ENCODE measurements at places on chromosomes 2 and 18. TPM values are rescaled to one million over a fixed set of nuclear protein-coding genes. Genes with fewer than 3 reads are reported as not detected.

DNA sequence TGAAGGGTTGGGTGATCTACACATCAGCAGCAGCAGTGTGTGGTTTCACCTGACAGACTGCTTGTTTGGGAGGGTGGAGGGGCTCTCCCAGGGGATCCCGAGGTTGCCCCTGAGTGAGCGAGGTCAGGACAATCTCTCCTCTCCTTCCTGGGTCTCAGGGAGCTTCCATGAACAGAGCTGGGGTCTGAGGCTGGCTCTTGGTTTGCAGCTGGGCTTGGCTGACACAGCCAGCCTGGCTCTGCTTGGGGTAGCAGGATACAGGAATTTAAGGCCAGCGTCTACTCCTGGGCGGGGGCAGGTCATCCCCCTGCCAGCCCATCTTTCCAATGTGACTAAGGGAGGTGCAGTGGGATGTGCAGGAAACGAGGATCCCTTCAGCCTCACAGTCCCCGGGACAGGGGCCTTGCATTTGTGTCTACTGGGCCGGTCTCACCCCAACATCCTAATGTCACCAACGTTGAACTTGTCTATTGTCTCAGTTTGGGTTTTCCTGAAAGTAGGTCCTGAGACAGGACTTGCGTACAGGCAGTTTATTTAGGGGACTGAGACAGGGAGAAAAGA lies 262.6 kb upstream of the HDAC4 start:
- H3K36me3 ChIP-seq, result no peaks in the 10 kb centered on the region
- H3K27me3 ChIP-seq, result peaks cover 22% of the 10 kb centered on the region
- DNase-seq, result peak; percentile 56
- peaks cover 15% of the 10 kb centered on the region for H3K4me1 ChIP-seq

DNA sequence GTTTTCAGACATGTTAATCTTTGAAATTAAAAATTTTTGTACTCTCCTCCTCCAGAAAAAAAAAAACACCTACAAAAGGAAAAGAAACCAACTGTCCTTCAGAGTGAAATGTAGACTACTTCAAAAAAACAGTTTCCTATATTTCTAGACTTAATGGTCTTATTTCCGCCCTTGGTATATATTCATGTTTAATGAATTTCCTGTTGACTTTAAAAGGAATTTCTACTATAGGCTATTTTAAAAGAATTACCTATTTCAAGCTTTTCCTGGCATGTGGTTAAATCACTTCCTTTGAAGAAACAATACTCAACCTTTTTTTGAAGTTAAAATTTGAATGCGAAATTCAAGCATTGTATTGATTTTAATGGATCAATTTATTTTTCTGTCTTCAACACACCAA lies 29.2 kb downstream of the GULP1 start:
- no peak overlapping the region for H3K27ac ChIP-seq
- DNase-seq, result no peak
- no peak overlapping the region for H3K4me3 ChIP-seq
- no peaks in the 10 kb centered on the region for H3K27me3 ChIP-seq
- H3K4me1 ChIP-seq, result peaks cover 19% of the 10 kb centered on the region

PLCL1 gene
- total RNA-seq, result 2.0 TPM

DNA sequence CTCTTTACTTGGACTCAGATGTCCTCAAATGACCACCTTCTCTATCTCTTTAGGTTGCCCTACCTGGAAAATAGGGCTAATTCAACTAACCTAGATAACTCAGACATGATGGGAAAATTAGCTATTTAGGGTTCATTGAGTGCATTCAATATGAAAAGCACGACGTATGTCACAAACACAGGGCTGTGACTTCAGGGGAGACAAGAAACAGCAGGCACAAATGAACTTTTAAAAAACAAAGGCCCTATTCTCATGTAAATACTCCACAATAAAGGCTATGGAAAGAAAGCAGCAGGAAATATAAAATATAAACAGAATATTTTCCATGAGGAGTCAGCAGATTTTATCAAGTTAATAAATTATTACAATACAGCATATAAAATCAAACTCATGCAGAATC lies 97.8 kb downstream of the SS18 start:
- H3K27me3 ChIP-seq, result no peaks in the 10 kb centered on the region
- H3K36me3 ChIP-seq, result no peaks in the 10 kb centered on the region
- no peak overlapping the region for H3K27ac ChIP-seq
- no peak overlapping the region for H3K4me3 ChIP-seq
- DNase-seq, result no peak
- no peaks in the 10 kb centered on the region for H3K4me1 ChIP-seq

GRCh38 chr2:63500398-63500797 lies 87.9 kb downstream of the WDPCP start:
- H3K4me1 ChIP-seq, result peaks cover 7% of the 10 kb centered on the region
- no peak overlapping the region for H3K4me3 ChIP-seq
- H3K36me3 ChIP-seq, result no peaks in the 10 kb centered on the region
- H3K27ac ChIP-seq, result no peak overlapping the region

TBR1 gene
- total RNA-seq, result not detected

- no peaks in the 10 kb centered on the region for H3K4me1 ChIP-seq
- no peak overlapping the region for H3K4me3 ChIP-seq
- DNase-seq, result no peak
- H3K36me3 ChIP-seq, result no peaks in the 10 kb centered on the region
- H3K27me3 ChIP-seq, result peaks cover 83% of the 10 kb centered on the region
- no peak overlapping the region for H3K27ac ChIP-seq
These were observed 83.7 kb downstream of the EN1 start for GRCh38 chr2:118763797-118764196.

DNA sequence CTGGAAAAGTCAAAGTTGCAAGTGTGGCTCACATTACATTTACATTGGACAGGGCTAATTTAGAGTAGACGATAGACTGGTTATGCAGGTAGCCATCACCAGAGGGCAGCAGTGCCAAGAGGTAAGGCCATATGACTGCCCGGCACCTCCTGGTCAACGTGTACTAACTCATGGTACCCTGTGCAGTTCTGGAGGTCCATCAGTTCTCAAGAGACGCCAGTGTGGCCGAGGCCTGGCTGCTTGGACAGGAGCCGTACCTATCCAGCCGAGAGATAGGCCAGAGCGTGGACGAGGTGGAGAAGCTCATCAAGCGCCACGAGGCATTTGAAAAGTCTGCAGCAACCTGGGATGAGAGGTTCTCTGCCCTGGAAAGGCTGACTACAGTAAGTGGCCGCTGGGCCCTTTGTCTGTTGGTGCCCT lies 65.8 kb upstream of the EML6 start:
- no peak overlapping the region for H3K4me3 ChIP-seq
- H3K27ac ChIP-seq, result peak overlapping the region; percentile 75
- no peak for DNase-seq
- no peaks in the 10 kb centered on the region for H3K4me1 ChIP-seq

DNA sequence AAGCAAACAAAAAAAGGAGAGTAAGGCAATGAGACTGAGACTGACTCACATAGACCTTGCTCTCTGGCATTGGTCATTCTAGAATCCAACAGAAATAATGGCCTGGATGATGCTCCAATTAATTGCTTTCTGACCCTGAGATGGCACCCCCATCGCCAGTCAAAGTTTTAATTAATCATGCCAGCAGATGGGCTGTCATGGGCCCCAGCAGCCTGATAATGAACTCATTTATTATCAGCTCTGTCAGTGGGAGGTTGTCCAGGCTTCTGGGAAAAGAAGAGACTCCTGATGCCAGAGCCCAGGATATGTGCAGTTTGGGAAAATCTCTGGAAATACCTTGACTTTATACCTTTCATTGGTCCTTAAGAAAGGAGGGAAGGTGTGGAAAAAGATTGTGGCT lies 115.2 kb downstream of the XRCC5 start:
- peak; percentile 18 for DNase-seq
- H3K27me3 ChIP-seq, result no peaks in the 10 kb centered on the region
- H3K4me1 ChIP-seq, result no peaks in the 10 kb centered on the region
- H3K27ac ChIP-seq, result no peak overlapping the region
- no peak overlapping the region for H3K4me3 ChIP-seq
- H3K36me3 ChIP-seq, result peaks cover 3% of the 10 kb centered on the region

SEPTIN10 gene
- 40.9 TPM for total RNA-seq

- no peak overlapping the region for H3K27ac ChIP-seq
- no peaks in the 10 kb centered on the region for H3K4me1 ChIP-seq
- H3K27me3 ChIP-seq, result peaks cover 36% of the 10 kb centered on the region
These were observed 136.2 kb downstream of the NFATC1 start for GRCh38 chr18:79531926-79532312.

VWA3B gene
- total RNA-seq, result 4.1 TPM

GRCh38 chr18:478681-479080 lies 21.8 kb downstream of the COLEC12 start:
- peaks cover 52% of the 10 kb centered on the region for H3K4me1 ChIP-seq
- no peak overlapping the region for H3K27ac ChIP-seq
- no peak overlapping the region for H3K4me3 ChIP-seq
- no peak for DNase-seq
- no peaks in the 10 kb centered on the region for H3K27me3 ChIP-seq
- H3K36me3 ChIP-seq, result peaks cover 11% of the 10 kb centered on the region

CRYGD gene
- not detected for total RNA-seq

DNA sequence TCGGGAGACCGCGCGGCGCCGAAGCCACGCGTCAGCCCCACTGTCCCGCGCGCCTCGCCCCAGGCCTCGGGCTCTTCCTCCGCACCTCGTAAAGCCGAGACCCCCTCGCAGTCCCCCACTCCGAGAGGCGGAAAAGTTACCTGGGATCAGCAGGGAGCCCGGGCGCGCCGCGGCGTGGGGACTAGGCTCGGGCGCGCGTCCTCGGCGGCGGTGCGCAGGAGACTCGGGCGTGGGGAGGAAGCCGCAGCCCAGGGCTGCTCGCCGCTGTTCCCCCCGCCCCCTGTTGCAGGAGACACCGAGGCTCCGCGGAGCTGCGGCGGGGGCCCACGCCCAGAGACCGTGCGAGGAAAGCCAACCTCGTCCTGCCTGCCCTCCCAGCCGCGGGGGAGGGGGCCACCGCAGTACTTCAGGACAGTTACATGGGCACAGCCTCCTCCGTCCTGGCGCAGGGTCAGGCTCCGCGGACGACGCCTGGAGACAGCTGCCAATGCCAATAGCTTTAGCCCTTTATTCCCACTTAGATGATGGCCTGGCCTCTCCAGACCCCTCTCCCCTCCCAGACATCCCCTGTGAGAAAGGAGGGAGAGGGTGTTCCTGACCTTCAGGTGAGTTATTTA lies at the start of gene EPB41L3:
Gene EPB41L3, minus strand, starts transcription at position 225 of the 617 bp plus-strand sequence. CDS start 54,814 bp downstream, outside the sequence.
- peak; percentile 71 for DNase-seq
- peaks cover 31% of the 10 kb centered on the region for H3K27me3 ChIP-seq
